AG10803 (cell line): ENCODE measurements at places on chromosomes 7 and 10.

- DNase-seq: no peak
Measured at GRCh38 chr10:116097239-116097784, 175.7 kb downstream of the GFRA1 start.

DNA sequence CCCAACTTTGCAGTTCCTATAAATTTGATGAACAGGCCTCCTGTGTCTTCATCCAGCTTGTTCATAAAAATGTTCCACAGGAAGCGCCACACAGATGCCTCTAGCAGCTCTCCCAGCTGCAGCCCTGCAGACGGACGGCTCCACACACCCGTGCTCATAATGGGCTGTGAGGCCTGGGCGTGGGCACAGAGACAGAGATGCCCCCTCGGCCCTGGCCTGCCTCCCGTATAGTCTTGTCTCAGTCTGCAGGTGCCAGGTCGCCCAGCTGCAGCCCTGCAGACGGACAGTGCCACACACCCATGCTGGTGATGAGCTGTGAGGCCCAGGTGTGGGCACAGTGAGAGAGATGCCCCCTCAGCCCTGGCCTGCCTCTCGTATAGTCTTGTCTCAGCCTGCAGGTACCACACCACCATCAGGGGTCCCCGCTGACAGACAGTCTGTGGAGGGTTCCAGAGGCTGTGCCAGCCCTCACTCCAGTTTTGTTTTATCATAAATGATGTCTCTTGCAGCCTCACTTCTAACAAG is 189.9 kb downstream of the TCERG1L start:
- DNase-seq: no peak

GRCh38 chr7:18337048-18337809 is 158.3 kb upstream of the HDAC9 start:
- DNase-seq: no peak

- no peak for DNase-seq
Measured at GRCh38 chr10:5981529-5981928, 4.2 kb upstream of the IL15RA start.

DNA sequence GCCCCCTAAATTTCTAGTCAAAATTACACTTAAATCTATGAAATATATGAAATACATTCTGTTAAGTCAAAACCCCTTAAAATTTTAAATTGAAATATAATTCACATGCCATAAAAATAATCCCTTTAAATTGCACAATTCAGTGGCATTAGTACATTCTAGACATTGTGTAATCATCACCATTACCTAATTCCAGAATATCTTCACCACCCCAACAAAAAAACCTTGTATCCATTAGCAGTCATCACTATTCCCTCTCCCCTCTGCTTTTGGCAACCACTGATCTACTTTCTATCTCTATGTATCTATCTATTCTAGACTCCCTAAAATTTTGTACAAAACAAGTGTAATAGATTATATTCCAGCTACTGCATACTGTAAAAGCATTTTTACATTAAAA is 261.2 kb downstream of the GLI3 start:
- DNase-seq: peak; percentile 69

DNA sequence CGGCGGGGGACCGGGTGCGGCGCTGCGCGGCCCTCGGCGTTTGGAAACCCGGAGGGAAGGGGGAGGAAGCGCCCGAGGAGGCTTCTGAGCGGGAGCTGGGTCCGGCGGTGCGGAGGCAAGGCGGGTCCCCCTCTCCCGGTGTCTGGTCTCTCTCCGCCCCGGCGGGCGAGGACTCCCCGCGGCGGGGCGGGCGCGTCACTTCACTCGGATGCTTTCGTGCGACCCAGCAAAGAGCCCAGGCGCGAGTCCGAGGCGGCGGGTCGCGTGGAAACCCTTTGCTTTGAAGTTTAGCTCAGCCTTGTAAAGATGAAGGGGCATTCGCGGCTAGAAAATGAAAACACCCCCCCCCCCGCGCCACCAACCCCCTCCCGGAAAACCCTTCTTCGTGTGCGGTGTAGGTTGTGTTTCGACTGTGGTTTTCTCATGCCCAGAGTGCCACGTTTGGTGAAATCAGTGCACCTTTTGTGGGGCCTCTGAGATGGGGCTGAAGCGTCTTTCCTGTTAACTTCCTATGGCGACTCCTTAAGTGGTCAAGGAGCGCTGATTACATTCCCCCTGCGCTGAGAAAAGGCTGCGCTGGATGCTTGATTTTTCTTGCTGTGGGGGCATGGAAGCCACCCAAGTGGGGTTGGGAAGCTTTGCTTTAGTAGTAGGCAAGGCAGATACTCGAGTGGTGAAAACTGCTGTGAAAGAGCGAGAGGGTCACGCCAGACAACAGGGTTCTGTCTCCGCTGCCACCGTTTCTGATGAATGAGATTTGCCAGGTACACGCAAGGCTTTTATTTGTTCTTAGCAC is 876 bp downstream of the GNAI1 start:
- peak; percentile 26 for DNase-seq

- DNase-seq: peak; percentile 25
Measured at GRCh38 chr10:59360605-59361405, 1.5 kb downstream of the FAM13C start.

DNA sequence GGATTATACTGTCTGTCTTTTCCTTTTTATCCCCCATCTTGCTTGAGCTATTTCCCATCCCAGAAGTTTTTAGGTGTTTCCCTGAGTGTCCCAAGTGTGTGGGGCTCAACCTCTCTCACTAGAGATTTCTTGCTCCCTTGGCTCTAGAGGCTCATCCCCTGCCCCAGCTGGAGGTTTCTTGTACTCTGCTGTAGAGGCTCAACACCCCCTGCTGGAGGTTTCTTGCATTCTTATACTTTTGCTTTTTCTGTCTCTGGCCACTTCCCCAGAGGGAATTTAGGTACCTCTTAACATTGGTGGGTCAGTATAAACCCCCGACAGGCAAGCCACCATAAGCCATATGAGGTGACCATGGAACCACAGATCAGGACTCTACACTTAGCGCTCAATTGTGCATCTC is 114.2 kb upstream of the FAM3C start:
- no peak for DNase-seq

DNA sequence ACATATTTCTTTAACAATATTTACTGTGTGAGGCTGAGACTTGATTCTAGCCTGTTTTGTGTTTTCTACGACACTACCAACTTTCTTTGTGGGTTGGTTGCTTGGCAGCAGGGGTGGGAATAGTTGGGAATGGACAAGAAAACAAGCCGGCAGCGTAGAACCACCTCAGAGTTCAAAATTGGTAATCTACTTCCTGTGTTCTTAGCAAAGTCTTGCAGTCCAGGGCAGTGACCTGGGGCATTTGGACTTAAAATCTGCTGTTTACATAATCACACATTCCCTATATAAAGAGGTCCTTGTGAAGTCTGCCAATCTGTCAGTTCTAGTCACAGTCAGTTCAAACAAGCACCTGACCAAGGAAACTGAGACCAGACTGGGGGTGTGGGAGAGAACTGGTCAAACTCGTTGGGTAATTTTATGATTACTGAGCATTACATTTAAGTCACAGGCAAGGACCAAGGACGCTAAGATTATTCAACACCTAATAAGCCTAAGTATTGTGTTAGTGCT is 167.9 kb downstream of the CPEB3 start:
- DNase-seq: no peak

DNA sequence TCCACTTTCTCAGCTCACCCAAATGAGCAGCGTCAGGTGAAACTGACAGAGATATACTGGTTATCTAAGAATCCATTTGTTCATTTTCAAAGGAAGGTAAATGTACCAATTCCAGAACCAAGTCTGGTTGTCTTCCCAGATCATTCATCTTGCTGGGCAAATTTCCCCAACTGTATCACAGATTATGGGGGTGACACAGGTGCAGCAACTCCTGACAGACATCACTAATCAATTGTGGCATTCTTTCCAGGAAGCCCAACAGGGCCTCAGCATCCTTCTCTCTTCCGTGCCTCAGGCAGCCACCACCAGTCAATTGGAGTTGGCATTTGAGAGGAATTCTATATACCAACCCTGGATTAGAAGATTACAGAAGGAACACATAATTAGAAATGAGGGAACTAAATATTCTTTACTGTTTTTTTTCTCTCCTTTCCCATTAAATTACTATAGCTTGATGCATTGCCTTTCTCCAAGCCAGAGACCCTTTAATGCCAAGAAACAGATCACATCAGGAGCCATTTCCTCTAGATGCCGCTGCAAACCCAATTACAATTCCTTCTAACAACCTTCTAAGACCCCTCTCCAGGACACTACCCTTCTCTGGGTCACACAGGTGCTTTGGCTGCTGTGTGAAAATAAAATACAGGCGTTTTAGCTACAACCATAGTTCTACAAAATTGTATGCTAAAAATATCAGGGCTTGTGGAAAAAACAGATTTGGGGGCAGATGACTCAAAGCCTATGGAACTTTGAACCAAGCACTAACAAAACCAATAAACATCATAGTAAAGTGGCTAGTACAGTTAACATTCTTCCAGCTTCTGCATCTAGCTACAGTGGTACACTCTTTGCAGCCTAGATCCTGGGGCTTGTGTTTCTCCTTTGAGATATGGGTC is 291.6 kb downstream of the RNLS start:
- no peak for DNase-seq

DNA sequence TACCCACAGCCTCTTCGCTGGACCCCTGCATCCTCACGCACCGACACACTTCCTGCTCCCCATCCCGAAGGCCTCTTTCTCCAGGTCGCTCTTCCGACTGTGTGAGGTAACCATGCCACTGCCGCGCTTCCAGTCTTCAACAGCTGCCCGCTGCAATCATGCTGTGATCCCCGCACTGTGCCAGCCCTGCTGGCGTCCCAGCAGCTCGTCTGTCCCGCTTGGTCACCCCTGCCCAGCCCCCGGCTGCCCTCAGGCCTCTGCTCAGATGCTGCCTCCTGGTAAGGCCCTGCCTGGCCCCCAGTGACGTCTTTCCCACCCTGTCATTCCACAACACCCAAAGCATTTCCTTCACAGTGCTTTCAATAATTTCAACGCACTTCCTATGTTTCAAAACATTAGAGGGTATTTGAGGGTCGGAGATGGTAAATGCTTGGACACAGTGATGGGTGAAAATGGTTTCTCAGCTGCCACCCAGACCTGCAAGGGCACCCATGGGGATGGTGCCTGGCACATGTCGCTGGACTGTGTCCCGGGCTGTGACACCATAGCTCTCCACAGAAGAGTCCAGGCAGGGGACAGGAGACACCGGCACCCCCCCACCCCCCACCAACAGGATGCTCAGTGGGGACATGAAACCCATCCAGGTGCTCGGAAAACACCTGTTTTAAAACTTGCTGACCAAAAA is 125.2 kb downstream of the MAD1L1 start:
- no peak for DNase-seq

DNA sequence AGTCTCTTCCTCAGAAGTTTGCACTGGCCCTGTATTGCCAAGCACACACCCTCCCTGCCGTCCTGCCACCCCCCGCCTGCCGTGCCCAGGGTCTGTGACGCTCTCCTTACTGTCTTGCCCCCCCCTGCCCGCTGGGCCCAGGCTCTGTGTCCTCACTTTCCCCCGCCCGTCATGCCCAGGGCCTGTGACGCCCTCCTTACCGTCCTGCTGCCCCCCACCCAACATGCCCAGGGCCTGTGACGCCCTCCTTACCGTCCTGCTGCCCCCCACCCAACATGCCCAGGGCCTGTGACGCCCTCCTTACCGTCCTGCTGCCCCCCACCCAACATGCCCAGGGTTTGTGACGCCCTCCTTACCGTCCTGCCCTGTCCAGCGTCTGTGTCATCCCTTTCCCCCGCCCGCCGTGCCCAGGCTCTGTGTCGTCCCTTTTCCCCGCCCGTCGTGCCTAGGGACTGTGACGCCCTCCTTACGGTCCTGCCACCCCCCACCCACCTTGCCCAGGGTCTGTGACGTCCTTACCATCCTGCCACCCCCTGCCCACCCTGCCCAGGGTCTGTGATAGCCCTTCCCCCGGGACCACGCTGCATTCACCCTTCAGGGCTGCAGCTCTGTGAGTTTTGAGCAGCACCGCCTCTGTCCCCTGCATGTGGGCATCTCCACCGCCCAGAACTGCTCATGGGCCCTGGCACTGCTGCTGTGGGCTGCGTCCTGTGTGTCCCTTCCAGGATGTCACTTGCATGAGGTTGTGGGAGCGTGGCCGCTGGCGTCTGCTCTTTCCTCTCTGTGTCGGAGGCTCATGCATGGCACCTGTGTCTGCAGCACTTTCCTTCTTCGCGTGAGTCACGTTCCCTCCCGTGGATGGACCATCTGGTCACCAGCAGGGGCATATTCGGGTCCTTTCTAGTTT is 19.3 kb upstream of the PRKAR1B start:
- no peak for DNase-seq

DNA sequence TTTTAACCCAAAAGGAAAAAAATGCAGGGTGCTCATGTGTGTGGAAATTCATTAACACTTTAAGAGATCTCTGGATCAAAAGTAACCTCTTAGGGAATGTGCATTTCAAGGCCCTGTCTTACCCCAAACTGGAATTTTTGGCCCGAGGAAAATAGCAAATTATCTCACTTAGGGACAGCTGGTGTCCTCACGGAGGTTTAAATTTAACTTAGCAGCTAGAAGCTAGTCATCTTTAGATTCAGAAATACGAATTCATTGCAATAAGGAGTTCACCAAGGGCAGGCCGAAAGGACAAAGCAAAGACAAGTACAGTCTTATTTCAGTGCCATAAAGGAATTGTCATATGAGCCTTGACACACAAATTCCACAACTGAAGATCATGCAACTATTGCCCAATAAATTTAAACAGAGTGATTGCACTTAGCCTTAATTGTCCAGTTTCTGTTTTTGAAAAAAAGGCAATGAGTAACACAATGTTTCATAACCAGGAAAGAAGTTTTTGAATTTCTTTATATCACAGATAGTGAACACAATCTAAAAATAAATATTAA is 22.4 kb upstream of the SEMA3C start:
- DNase-seq: peak; percentile 86

GRCh38 chr7:150446288-150446938 is 4.0 kb upstream of the GIMAP8 start:
- DNase-seq: no peak

- DNase-seq: no peak
Measured at GRCh38 chr7:96400518-96400917, 78.6 kb upstream of the SLC25A13 start.

DNA sequence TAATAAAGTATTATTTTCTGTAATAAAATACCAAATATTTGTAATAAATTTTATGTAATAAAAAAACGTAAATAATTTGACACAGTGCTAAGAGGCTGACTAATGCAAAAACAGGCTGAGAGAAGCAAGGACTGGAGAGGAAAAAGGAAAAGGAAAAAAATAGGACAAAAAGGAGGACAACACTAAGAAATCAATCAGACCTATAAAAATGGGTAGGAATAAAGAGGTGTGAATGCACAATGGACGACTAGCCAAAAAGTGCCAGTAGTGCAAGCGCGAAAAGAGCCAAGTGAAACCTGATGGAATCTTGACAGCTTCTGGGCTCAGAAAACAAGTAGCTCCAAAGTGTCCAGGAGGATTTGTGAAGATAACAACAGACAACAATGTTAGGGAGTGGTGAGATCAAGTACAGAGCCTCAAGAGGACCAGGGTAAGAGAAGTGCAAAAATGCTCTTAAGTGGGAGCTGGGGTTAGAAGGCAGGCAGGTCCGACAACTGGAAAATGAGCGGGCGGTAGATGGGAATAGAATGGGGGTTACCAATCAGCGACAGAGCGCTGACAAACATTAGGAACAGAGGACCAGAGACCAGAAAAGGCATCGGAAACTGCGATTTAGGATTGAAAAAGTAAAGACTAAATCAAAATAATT is 1.2 kb downstream of the BRAF start:
- peak; percentile 7 for DNase-seq
